ENCODE measurements at places on chromosomes 16 and 17.

DNA sequence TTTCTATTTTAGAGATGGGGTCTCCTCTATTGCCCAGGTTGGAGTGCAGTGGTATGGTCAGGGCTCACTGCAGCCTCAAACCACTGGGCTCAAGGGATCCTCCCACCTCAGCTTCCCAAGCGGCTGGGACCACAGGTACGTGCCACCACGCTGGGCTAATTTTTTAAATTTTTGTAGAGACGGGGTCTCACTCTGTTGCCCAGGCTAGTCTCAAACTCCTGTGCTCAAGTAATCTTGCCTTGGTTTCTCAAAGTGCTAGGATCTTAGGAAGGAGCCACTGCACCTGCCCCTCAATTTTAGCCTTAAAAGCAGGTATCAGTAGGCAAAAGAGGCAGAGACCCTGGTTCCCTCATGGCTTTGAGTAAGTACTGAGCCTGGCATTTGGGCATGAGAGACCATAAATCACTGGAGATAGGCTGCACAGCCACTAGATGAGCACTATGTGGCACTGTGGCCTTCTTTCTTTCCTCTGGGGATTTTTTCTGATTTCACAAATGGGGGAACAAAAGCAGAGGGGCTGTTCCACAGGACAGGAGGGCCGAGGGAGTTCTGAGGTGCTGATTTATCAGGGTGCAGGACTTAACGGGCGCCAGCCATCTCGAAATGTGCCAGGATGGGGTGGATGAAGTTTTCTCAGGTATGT is 82.2 kb downstream of the PLXDC1 start:
- peak; percentile 75 for DNase-seq

- no peak for DNase-seq
These were observed 18.3 kb upstream of the LITAF start for GRCh38 chr16:11604783-11605563.

DNA sequence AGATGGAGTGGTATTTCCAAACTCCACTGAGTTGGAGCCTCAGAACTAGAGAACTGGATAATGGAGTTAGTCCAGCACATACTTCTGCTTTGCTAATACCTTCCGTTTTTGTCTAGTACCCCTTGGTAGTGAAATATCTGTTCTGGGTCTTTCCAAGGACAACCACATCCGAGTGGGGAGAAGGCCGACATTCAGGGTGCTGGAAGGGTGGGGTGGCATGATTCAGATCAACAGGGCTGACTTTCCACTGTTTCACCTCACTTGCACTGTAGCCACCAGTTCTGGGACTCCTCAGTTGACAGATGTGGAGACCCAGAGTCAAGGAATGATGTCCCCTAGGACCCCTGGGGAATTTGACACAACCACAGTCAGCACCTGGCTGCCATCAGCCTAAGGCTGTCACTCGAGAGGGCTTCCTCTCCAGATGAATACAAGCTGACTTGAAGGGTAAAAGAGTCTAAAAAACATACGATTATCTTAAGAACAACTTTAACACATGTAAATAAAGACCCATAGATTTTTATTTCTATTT is 84.8 kb upstream of the HNF1B start:
- no peak for DNase-seq

DNA sequence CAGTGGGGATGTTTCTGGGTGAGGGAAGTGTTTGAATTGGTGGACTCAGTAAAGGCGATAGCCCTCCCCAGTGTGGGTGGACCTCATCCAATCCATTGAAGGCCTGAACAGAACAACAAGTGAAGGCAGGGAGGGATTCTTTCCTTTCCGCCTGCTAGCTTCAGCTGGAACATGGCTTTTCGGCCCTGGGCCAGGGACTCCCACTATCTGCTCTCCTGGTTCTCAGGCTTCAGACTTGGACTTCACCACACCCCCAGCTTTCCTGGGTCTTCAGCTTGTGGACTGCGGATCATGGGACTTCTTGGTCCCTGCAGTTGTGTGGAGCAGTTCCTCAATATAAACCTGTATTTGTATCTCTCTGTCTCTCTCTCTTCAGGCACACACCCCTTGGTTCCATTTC is 77.9 kb downstream of the SNX29 start:
- no peak for DNase-seq

DNA sequence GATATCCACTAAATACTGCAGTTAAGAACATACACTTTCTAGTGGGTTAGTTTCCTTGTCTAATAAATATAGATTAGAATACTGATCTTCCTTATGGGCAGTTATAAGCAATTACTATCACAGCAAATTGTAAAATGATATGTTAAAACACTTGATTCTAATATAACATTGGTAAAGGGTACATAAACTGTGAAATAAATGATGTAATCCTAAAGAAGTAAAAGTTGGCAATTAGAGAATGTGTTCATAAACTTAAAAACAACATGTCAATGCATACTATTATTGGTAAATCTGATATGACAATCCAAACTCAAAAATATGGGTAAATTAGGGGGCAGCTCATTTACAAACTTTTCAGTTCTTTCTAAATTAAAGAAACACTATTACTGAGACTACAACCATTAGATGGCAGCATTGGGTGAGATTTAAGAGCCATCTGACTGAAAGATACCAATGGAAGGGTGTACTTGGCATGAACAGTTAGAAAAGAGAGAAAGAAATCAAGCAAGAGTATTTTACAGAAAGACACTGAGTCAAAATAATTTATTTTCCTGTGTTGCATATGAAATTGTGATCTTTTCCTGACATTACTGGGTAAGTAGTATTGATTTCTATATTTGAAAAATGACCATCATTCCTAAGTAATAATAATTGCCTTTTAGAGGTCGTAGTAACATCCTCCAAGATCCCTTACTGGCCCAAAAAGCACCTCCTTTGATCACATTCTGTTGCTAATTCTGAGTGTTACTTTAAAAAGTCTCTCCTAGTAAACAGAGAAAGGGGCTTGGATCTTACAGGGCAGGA is 119.6 kb downstream of the SPAG9 start:
- peak; percentile 75 for DNase-seq

- no peak for DNase-seq
These were observed 21.5 kb downstream of the PRCD start for GRCh38 chr17:76561332-76561731.

DNA sequence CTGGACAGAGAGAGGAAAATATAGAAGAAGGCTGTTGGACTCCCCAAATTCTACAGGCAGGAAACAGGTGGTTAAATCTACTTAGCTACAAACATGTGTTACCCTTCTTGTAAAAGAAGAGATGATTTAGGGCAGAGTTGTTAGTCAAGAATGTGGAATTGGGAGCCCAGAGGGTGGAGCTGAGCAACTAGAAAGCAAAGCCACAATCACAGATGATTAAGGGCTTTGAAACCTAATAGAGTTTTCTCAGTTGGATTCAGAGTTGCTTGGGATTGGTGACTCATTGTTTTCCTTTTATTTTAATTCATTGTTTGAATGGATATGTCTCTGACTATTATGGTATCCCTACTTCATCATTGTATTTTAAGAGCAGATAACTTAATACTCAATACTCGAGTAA is 6.2 kb downstream of the ACSM5 start:
- DNase-seq, result peak; percentile 79

- no peak for DNase-seq
These were observed 38.1 kb downstream of the SHCBP1 start for GRCh38 chr16:46583036-46583435.

DNA sequence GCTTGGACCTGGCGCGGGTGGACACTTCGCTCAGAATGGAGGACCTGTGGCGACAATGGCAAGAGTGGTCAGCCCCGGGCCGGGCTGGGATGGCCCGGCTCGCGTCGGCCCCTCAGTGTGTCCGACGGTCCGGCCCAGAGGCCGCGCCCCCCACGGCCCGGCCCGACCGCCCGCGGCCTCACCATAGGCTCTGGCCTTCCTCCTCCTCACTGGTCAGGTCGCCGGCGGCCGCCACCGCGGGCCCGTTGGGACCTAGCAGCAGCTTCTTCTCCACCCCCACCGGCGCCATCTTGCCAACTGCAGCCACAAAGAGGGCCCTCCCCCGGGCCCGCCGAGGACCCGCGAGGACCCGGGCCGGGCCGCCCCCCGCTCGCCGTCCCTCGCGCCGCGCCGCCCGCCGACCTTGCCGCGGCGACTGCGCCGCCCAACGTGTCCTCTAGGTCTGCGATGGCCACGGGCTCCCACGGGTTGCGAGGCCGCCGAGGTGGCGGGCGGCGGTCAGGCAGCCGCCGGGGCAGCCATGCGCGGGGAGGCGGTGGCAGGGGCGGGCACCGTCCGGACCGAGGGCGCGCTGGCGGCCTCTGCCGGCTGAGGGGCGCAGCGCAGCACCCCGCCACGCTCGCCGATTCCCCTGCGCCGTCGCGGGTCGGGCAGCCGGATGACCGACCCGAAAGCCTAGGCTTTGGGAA is at the start of gene DYNC1LI2:
TSS of gene DYNC1LI2 (minus strand) at position 307 of the 689 bp plus-strand sequence. CDS start at position 289, 18 bp downstream.
- peak; percentile 79 for DNase-seq

DNA sequence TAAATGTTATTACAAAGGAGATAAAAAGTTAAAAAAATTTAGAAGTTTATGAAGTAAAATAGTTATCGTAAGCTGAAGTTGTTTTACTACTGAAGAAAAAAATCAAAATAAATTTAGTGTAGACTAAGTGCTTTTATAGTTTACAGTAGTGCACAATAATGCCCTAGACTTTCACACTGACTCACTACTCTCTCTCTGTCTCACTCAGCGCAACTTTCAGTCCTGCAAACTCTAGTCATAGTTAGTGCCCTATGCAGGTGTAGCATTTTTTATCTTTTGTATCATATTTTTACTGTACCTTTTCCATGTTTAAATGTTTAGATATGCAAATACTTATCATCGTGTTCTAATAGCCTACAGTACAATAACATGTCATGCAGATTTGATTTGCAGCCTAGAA is 17.7 kb upstream of the TOM1L1 start:
- no peak for DNase-seq

GRCh38 chr17:16428098-16428882 is 12.9 kb downstream of the TRPV2 start:
- DNase-seq, result peak; percentile 28

DNA sequence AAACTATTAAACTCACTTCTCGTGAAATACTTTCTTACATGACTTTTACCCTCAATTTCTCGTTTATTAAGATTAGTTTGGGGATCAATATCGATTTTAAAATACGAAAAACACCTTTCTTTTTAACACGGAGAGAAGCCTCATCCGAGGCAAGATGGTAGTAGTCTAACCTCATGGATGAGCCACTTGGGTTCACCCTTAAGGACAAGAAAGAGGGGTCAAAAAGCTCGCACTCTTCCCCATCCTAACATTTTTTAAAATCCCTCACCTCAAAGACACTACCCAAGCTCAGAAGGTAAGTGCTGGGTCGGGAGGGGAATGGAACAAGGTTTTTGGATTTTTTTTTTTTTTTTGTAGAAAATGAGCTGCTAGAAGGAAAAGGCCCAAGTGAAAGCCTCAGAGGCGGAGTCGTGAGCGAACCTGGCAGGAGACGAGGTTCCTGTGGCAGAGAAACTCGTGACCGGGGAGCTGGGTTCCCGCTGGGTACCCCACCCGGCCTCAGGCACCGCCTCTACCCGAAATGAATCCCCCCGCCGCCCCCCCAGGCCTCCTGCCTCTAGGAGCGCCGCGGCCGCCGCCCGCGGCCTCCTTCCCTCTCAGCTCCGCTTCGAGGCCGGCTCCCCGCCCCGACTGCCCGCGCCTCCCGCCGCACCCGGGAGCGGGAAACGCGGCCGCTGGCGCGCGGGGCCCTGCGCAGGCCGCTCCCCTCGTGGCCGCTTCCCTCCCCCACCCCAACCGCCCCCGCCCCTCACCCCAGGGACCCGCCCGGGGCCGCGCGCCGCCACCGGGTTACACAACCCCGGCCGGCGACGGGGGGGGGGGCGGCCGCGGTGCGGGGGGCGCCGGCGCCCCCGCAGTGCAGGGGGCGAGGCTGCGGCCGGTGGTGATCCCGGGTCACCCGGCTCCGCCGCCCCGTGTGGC is 1.6 kb downstream of the NUFIP2 start:
- DNase-seq, result peak; percentile 73

GRCh38 chr16:24820522-24820921 is 25.2 kb upstream of the SLC5A11 start:
- DNase-seq, result no peak

DNA sequence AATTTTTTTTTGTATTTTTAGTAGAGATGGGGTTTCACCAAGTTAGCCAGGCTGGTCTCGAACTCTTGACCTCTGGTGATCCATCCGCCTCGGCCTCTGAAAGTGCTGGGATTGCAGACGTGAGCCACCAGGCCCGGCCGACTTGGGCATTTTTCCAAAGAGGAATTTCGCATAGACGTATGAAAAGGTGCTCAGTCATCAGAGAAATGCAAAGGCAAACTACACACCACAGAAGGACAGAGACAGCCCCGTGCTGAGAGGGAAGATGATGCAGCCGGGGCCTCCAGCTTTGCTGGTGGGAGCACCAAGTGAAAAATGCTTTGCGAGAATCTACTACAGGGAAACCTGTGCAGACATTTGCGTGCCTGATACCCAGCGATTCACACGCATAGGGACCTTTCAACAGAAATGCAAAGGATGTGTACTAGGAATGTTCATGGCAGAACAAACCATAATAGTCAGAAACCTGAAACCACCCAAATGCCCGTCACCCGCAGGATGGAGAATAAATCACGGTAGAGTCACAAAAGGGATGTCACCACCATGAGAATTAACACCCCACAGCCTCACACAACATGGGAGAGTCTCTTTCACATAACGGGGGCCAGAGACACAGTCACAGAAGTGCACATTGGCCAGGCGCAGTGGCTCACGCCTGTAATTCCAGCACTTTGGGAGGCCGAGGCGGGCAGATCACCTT is 5.2 kb downstream of the RAB40B start:
- DNase-seq, result no peak

- no peak for DNase-seq
These were observed 5.4 kb downstream of the MT1A start for GRCh38 chr16:56643833-56644232.

GRCh38 chr16:87628940-87629339 is 26.6 kb downstream of the JPH3 start:
- peak; percentile 58 for DNase-seq

DNA sequence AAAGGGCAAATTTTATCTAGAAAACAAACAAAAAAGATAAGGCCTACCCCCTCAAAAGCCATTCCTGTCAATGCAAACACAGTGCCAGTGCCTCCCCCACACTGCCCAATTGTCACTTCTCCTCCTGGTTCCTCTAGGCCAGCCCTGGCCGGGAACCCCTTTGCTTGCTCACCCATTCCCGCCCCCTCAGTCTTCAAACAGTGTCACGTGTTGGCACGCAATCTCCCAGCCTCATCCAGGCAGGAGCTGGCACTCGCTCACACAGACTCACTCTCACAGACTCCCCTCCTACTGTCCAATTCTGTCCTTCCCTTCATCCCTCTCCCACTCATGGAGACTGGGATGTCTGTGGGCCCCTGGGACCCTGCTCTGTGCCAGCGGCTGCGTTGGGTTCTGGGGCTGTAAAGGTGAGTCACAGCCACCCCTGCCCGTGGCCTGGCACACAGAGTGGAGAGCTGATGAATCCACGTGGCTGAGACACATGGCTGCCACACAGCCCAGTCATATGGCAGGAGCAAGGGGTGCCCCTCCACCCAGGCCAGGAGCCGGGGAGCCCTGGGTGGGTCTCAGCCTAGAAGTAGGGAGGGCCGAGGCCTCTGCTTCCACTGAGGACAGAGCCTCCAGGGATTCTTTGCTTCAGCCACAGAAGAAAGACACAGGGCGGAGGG is 54.8 kb downstream of the VAC14 start:
- DNase-seq, result peak; percentile 81

DNA sequence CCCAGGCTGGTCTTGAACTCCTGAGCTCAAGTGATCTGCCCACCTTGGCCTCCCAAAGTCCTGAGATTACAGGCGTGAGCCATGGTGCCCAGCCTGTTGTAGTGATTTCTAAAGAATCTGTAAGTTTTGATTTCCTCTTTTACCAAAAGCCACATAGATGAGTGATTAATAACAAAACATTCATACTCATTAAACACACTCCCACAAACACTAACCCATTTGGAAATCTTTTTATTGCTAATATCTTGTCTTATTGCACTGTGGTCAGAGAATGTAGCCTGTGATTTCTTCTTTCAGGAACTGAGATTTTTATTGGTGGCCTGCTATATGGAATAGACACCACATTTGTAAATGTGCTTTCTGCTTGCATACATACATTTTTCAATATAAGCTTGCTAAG is 31.6 kb downstream of the MYH10 start:
- DNase-seq, result no peak
